NCI-H1048 (cell line): ENCODE measurements at places on chromosomes 1 and 21.

- no peak for DNase-seq
Observed at GRCh38 chr1:88514544-88515060, 169.5 kb upstream of the PKN2 start.

DNA sequence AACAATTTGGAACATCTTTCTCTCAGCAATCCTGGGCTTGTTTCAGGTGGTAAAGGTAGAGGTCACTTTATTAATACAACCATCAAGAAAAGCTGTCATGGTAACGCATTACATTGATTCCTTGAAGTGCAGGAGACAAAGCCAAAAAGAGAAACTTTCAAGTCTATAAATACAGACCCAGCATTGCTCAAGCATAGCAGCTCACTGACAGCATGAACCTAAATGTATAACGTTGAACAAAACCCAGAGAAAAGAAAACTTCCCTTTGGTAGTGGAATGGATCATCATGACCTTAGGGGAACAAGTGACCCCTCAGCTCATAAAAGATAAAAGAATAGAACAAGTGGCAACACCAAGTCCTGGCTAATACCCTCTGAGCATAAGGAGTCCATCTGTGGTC, 332.2 kb downstream of the NTNG1 start:
- no peak for DNase-seq

DNA sequence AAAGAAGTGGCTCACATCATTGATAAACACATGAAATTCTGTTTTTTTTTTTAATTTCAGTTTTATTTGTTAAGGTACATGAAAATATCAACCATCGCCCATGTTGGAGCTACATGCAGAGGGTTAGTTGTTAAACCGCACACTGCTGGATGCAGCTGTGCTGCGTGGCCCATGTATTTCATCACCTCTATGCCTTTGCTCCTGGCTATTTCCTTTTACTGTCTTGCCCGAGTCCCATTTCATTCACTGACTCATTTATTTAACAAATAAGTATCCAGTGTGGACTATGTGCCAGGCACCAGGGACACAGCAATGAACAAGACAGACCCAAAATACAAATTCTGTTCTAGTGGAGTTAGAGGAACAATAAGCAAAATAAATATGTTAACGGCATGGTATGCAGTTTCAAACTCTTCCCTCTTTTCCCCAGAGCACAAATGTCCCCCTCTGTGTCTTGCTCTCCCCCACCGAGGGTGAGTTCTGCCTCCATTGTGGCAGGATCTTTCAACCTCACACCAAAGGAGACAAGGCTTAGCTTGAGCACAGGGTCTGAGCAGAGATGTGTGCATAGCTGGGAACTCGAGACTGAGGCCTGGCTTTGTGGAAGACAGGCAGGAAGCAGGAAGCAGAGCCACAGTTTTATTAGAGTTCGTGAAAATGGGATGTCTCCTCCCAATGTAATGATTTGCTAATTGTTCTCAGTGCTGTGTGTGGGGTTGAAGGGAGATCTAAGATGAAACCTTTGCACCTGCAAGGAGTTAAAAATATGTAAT, 44.6 kb downstream of the MAN1C1 start:
- no peak for DNase-seq

DNA sequence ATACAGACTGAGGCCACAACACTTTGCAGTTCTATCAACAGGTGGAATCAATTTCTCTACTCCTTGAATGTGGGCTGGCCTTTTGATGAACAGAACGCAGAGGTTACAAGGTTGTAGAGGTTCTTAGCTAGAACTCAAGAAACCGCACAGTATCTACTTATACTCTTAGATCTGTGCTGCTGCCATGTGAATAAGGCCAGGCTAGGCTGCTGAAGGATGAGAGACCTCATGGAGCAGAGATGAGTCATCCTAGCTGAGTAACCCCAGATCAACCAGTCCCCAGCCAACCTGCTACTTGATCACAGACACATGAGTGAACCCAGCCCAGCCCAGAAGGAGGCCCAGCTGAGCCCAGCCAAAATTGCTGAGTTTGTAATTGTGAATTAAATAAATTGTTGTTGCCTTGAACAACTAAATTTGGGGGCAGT, 35.3 kb upstream of the BCAR3 start:
- DNase-seq, result no peak

DNA sequence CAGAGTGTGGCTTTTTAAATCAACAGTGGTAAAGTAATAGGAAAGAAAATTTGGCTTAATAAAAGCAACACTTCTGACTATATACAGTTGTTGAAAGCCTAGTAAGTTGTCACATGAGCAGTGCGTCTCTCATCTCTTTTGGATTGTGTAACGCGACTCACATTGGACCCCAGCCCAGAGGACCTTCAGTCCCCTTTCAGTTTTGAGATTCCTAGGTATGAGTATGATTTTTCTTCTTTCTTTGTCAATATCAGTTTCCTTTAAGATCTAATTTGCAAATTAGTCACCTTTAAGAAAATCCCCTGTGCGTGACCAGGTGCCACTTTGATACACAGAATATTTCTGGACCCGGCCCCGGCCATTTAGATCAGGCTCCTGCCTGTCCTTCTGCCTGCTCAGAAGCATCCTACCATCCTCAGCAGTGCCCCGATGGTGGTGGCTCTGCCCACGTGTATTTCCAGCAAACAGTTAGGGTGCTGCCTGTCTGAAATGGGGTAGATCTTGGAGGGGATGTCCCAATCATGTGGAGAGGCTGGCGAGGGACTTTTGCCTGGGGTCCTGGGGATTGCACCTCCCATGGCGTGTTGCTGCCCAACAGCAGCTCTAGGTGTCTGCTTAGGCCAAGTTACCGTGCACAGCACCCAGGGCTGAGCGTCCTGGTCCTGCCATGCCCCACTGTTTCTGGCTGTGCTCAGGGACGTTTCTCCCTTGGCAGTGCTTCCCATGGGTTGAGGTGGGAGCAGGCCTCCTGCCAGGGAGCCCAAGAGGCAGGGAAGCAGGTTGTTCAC, 21.1 kb downstream of the SNAP47 start:
- no peak for DNase-seq

DNA sequence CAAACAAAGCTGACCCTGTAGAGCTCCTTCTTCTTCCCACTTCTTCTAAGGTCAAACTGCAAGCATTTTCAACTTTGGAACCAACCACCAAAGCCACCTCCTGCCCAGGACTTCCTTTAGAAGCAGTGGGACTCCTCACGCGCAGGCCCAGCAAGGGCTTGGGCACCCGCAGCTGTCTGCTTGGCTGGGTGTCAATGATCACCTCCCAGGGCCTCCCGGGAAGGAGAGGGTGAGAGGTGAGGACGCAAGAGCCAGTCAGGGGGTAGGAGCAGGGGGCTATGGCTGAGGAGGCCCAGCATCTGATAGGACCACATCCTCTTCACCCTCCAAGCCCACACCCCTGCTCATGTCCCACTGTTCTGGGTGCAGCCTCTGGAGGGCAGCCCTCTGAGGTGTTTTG, 10.2 kb downstream of the KLHL21 start:
- no peak for DNase-seq

- DNase-seq, result no peak
Observed at GRCh38 chr1:24903955-24904730, 25.9 kb downstream of the RUNX3 start.

GRCh38 chr1:75132812-75133619, 1.2 kb upstream of the LHX8 start:
- no peak for DNase-seq

DNA sequence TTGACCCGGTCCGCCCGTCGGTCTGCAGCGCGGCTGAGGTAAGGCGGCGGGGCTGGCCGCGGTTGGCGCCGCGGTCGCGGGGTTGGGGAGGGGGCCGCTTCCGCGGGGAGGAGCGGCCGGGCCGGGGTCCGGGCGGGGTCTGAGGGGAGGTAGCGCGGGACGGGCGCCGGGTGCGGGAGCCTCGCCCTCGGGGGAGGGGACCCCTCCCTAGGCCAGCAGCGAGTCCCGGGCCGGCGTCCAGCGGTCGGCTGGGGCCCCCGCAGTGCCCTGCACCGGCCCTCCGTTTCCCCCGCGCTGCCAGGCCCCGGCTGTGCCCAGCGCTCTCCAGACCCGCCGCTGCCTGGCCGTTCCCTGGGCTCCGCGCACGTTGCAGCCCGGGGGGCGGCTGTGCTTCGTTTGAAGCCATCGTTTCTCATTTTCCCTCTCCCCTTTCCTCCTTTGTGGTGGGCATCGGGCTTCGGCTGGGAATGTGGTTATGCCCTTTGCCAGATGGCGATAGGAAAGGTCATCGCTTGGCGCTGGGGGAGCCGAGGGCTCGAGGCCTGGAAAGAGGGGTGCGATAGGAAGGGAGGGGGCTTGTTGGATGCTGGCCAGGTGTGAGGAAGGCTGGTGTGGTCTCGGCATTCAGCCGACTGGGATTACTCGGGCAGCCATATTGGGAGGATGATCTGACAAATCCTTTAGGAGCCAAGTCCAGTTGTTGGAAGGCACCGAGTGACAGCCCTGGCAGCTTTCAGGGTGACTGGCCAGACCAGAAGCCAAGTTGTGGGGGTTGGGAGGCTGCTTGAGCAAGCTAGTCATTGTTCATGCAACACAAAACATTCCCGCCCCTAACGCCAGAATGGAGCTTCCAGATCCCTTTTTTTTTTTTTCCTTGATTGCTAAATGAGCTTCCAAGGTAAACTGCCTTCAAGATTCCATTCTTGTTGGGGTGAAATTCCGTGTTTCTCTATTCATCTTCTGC, 753 bp downstream of the KIF1B start:
- DNase-seq, result no peak

GRCh38 chr1:77282866-77283539, 1.2 kb downstream of the AK5 start:
- DNase-seq, result no peak

GRCh38 chr21:35075546-35075945, 26.4 kb upstream of the RUNX1 start:
- DNase-seq, result no peak

DNA sequence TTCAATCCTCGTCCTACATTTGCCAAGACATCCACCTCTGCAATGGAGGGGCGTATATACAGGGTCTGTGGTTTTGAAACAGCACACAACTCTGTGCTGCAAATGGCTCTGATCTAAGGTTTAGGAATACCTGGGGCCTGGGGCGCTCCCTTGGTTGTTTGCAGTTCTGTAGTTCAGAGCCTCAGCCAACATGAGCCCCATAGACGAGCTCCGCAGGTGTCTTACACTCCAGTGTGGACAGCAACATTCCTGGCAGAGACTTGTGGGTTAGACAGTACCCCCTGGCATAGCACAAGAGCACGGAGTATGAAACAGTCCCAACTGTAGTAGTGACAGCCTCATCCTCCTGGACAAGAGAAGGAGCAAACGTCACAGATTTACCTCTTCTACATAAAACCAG, 120.3 kb upstream of the BARHL2 start:
- no peak for DNase-seq

DNA sequence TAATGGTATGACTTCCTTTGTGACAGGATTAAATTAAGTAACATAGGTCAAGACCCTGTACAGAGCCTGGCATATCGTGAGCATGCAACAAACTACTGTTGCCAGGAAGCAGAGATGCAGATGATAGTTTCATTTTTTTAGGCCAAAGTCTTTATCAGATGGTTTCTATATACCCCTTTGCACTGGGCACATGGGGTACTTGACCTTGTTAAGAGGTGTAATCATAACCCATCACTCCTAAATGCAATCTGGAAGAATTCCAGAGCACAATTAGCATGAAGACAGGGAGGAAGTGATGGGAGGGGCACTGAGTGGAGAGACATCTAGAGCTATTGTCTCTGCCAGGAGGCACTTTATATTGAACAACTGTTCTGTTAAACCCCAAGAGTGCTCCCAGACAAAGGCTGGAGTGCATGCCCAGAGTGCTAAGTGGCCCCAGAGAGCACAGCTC, 22.1 kb downstream of the ZBTB17 start:
- DNase-seq, result no peak

DNA sequence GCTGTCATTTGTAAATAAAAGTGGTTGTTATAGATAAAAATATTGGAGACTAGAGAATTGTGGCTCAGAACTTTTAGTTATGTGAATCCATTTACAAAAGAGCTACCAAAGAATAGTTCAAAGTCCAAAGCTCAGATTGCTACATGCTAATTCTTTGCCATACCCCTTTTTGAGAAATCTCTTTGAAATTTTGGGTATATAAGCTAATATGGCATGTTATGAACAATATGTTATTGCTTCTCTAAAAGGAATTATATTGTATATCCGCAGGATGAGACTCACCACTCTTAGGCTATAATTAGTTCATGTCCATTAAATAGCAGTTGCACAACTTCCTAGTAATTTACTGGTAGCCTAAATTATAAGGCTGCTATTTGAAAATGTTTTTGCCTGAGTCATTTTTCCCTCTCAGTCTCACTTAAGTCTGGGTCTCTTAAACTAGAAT, 178.0 kb downstream of the ZNF281 start:
- no peak for DNase-seq

DNA sequence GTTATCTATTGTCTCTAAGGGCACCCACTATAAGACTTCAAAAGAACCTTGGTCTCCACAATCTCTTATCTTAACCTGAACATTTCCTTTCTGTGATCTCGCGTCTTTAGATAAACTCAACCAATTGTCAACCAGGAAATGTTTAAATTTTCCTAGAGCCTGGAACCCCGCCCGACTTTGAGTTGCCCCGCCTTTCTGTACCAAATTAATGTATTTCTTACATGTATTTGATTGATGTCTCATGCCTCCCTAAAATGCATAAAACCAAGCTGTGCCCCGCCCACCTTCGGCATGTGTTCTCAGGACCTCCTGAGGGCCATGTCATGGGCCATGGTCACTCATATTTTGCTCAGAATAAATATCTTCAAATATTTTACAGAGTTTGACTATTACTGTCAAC, 5.9 kb upstream of the CXADR start:
- DNase-seq, result no peak

DNA sequence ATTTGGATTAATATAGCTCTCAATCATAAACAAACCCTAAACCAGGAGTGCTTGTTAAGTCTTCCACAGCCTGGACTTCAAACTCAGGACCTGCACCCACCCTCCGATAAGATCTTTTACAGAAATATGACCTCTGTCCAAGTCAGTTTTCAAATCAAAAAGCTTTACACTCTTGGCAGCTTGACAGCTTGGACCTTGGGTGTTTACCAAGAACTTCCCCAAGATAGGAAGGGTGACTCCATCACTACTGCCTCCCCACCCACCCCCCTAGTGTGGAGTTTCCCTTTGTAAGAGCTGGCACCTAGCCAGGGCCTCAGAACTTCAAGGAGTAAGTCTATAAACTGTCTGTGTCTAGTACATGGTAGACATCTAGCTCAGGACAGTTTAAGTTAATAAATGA, 9.6 kb downstream of the BCAR3 start:
- DNase-seq, result no peak

DNA sequence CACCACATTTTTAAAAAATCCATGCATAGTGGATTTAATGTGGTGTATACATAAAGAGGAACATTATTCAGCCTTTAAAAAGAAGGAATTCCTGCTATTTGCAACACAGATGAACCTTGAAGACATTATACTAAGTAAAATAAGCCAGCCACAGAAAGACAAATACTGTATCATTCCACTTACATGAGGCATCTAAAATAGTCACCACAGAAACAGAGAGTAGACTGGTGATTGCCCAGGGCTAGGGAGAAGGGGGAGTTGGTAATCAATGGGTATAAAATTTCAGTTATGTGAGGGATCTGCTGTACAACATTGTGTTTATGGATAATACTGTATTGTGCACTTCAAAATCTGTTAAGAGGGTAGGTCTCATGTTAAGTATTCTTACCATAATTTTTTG, 10.0 kb downstream of the FAM163A start:
- no peak for DNase-seq
